ENCODE measurements at places on chromosomes 5 and 9.

DNA sequence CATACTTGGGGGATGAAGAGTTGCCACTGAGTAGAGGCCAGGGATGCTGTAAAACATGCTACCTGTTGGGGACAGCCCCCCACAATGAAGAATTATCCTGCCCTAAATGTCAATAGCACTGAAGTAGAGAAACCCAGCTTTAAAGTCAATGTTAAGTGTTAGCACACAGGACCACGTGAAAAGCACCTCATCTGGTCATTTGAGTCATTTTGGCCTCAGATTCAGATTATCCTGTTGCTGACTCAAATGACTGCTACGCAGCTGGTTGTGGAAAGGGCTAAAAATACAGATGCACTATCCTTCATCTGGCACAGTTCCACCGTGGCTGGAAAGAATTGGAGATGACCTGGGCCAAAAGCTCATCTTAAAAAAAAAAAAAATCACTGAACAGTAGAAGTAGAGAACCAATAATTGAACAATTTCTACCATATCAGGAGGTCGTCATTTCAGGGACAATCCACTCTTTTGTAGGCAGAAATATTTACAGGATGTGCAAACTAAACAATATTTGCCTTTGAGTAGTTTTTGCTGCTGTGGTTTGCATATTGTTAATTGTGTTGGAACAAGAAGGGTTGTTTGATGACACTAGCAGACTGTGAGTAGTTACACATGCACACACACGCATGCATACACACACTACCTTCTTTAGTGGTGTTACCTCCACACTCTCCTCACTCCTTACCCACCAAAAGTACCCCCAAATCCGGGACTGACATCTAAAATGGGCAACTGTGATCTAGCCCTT lies 195.3 kb upstream of the KLF9 start:
- no peak for DNase-seq

GRCh38 chr5:79546782-79547428 lies 33.0 kb upstream of the HOMER1 start:
- no peak for DNase-seq

DNA sequence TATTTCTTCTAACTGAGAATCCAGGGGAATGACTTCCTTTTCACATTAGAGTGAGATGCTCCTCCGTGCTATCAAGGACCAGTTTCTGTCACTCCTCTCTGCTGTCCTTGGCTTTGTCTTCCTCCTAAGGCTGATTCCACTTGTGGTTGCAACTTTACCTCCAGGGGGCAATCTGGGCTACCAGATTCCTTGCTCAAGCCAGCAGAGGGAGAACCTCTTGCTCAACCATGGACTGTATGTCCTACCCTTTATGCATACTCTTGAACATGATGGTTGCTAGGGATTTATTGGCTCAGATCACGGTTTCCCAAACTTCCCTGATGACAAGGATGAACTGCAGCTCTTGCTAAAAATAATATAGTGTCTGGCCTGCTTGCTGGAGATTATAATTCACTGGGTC lies 24.0 kb downstream of the NNT start:
- no peak for DNase-seq

GRCh38 chr9:115651461-115651860 lies 502.1 kb upstream of the PAPPA start:
- no peak for DNase-seq

- no peak for DNase-seq
Observed at GRCh38 chr5:33769196-33769595, 122.6 kb downstream of the ADAMTS12 start.

DNA sequence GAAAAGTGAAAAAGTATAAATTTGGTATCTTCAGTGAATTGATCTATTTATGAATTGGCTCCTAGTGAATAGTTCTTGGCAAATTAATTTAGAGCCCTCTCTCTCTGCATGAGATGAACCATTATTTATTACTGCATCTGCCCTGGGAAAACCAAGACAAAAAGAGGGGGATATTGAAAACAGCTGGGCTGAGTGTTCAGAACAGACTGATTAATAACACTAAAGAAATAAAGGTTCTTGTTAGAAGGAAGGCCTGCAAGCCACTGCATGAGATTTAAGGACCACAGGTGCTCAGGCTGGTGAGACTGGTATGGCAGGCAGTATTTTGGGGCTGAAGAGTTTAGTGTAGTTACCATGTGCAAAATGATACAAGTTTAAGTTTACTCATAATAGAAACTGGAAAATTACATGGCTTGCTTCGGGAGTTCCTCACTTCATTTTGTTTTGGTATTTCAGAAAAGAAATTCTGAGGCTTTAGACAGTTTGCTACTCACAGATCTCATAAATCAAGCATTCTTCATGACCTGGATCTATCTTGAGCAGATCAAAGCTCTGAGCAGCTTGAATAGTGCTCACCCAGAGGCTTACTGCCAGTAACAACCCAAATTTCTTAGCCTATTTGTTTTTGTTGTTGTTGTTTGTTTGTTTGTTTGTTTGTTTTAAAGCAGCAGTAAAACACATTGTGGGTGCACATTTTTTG lies 56.1 kb downstream of the KIAA1958 start:
- no peak for DNase-seq

DNA sequence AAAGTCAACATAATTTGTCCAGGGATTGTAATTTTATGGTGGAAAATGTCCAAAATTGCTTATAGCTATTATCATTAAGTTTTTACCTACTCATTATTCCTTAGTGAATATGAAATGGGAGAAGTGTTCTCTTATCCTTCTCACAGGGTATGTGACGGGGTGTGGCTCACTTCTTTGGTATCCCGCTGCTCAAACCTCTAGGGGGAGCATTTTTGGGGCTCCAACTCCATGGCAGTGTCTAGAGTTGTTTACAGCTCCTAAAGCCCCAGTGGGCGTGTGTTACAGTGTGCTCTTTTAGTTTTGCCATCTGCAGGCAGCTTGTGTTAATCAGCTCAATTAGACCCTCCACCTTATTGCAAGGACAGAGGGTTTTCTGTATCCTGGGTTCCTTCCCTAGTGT lies 89.4 kb downstream of the CDKN2A start:
- DNase-seq = no peak

- DNase-seq = no peak
Observed at GRCh38 chr5:79840084-79840990, 150.7 kb downstream of the CMYA5 start.

DNA sequence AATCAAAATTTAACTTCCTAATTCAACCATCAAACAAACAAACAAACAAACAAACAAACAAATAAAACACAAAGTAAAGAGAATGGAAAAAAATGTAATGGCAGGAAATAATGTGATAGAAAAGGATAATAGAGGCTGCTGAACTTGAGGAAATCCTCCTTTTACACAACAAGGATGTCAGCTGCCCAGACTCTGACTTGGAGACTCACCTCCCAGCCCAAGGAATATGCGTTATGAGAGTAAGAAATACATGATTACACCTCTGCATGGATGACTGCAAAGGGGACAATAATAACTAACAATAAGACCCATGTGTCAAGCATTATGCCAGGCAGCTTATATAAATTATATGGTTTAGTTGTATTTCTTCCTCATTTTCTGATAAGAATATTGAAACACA lies 46.6 kb upstream of the JAK2 start:
- no peak for DNase-seq

GRCh38 chr5:173926359-173926758 lies 38.2 kb downstream of the CPEB4 start:
- DNase-seq = no peak

DNA sequence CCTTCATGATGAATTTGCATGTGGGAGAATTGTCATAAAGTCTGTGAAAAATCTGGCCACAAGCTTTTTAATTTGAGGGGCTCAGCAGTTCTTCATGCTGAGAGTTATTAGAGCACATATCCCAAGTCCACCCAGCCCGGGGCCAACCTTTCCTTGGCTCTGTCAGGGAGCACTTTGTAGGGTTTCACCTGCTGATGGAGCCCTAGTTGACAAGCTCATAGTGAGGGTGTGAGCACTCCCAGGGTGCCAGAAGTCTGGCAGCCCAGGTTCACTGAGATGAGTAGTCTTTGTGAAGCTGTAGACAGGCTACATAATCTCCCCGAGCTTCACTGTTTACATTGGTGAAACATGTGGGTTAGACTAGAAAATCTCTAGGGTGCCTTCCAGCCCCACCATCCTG lies 97.2 kb upstream of the NREP start:
- no peak for DNase-seq

- no peak for DNase-seq
Observed at GRCh38 chr5:135706474-135706873, 127.7 kb upstream of the CXCL14 start.

GRCh38 chr9:135570456-135570855 lies 8.9 kb downstream of the PAEP start:
- DNase-seq = no peak

DNA sequence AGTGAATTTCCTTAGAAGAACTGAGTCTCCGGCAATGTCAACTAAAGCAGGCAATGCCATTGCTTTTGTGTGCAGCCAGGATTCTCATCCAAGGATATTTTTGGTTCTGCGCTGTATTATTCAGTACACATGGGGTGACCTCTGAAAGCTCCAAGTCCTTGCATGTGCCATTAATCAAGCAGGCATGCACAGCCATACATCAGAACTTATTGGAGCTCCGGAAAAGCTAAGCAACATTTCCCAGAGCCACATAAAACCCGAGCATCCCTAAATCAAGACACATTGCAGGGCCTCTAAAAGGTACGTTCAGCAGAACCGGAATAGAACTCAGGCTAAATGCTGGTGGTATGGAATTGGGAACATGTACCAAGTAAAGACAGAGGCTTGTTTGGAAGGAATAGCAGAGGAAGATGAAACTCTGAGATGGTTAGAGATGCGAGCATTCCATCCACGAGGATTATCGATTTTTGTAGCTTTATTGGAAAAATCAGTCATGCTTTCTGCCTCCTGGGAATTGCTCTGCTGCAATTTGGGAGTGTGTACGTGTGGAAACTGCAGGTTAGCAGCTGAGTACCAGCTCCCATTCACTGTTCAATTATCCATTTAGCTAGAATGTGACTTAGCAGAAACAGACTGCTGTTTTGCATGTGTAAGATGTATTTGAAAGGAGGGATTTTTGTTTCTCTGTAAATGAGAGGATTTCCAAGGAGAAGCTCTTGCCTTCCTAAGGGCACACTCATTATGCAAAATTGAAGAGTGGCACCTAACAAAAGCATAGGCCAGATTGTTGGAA lies 143.7 kb upstream of the WWC1 start:
- DNase-seq = no peak

- DNase-seq = no peak
Observed at GRCh38 chr9:105656131-105656921, 5.9 kb upstream of the TAL2 start.

DNA sequence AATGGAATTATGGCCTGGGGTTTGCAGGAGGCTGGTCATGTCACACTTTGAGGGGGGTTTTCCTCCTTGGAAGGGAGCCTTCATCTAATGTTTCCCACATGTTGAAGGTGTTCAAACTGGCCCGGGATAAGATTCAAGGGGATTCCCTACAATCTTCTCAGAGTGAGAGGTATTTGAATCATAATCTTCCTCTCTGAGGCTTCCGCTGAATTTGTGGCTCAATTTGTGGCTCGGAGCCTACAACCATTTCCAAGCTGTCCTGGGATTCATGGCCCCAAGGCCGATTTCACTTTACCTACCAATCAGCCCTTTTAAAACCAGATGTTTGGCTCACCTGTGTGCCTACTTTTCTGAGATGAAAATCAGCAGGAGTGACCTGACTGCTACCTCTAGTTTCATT lies 3.9 kb downstream of the TNC start:
- DNase-seq = no peak

GRCh38 chr9:5425006-5425628 lies 12.6 kb downstream of the PLGRKT start:
- DNase-seq = no peak

GRCh38 chr9:127450243-127450760 lies 904 bp downstream of the RPL12 start:
- no peak for DNase-seq

DNA sequence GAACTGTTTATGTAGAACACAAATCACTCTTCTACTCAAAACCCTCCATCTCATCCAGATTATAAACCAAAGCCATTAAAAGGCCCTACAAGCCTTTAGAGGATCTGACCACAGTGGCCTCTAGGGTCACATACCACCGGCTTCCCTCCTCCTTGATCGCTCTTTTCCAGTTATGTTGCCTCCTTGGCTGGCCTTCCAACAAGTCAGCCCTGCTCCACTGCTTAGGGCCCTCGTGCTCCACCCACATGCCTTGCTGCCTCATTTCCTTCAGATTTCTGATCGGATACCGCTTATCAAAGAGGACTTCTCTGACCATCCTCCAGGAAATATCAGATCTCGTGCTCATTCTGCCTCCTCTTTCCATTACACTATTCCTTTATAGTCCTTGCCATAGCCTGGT lies 139.4 kb upstream of the RAI14 start:
- no peak for DNase-seq
